ENCODE measurements at places on chromosomes 6 and 20.

- no peak for DNase-seq
Observed at GRCh38 chr6:136772685-136773472, 19.4 kb downstream of the MAP3K5 start.

DNA sequence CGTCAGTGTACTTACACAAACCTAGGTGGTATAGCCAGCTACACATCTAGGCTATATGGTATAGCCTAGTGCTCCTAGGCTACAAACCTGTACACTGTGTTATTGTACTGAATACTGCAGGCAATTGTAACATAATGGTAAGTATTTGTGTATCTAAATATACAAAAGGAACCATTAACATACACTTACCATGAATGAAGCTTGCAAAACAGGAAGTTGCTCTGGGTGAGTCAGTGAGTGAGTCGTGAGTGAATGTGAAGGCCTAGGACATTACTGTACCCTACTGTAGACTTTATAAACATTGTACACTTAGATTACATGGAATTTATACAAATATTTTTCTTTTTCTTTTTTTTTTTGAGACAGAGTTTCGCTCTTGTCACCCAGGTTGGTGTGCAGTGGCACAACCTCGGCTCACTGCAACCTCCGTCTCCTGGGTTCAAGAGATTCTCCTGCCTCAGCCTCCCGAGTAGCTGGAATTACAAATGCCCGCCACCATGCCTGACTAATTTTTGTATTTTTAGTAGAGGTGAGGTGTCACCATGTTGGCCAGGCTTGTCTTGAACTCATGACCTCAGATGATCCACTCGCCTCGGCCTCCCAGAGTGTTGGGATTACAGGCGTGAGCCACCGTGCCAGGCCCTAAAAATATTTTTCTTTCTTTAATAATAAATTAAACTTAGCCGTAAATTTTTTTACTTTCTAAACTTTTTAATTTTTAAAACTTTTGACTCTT is 15.4 kb upstream of the KIAA1755 start:
- DNase-seq, result no peak

- no peak for DNase-seq
Observed at GRCh38 chr20:49475292-49476015, 7.0 kb downstream of the KCNB1 start.

- no peak for DNase-seq
Observed at GRCh38 chr6:81766482-81767069, 14.1 kb upstream of the TENT5A start.

GRCh38 chr20:1509237-1509636 is 18.0 kb upstream of the SIRPB2 start:
- DNase-seq, result peak; percentile 33

- DNase-seq, result no peak
Observed at GRCh38 chr20:7859356-7859802, 80.9 kb downstream of the HAO1 start.

DNA sequence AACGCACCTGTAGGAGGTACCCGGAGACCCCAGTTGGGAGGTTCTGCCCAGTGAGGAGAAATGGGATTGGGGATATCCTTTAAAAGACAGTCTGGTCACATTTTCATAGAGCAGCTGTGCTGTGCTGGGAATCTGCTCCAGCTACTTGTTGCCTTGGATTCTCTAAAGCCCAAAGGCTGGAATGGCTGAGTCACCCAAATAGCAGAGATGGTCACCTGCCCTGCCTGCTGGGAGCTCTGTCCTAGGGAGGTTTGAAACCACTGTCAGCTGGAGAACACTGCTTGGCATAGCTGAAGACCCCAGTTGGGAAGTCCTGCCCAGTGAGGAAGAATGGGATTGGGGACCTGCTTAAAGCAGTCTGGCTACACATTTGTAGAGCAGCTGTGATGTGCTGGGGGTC is 34.8 kb upstream of the TFB1M start:
- DNase-seq, result no peak

- DNase-seq, result peak; percentile 42
Observed at GRCh38 chr6:119077643-119078375, 655 bp downstream of the FAM184A start.

DNA sequence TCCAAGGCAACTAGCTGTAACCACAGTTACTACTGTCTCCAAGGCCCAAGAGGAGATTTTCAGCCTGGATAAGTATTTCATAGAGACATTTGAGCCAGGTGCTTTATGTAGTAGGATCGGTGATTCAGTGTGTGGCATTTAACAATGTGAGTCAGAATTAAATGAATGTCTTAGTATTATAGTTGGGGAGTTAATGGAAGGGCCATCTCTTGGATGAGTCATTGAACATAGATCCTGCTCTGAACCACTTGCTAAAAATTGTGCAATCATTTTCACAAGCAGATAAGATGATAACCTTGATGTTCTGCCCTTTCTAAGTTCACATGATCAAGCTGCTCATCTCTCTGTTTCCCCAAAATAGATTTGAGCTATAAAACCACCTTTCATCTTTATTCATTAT is 668.9 kb upstream of the CITED2 start:
- DNase-seq, result peak; percentile 3

DNA sequence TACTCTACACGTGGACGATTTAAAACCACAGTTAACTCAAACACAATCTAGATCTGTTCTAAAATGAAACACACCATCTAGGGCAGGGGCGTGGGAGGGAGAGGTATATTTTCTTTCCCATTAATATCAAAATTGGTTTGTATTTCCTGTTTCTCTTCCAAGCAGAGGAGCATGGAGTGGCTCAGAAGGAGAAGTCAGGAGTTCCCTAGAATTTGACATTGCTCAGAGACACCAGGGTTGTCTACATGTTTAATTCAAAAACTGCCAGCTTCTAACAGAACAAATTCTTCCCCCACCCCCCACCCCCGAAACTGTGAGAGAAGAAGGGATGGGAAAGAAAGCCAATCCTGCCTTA is 2.3 kb downstream of the PREX1 start:
- no peak for DNase-seq

DNA sequence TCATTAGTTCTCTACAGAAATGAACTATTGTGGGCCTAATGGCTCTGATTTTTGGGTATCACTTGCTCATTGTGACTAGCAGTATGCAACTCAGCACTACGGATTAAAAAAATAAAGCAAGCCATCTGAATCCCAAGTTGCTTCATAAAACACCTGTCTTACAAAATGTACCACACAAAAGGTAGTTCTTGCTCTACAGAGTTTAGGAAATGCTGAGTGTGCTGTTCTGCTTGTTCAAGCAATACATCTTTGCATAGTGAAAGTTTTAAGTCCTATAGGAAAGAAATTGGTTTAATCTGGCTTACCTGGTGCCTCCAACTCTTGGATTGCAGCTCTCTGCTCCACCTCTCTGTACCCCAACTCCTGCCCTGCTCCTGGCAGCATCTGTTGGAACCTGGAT is 266.7 kb upstream of the AGPAT4 start:
- no peak for DNase-seq

GRCh38 chr20:5070570-5070969 is 49.2 kb downstream of the PCNA start:
- no peak for DNase-seq

DNA sequence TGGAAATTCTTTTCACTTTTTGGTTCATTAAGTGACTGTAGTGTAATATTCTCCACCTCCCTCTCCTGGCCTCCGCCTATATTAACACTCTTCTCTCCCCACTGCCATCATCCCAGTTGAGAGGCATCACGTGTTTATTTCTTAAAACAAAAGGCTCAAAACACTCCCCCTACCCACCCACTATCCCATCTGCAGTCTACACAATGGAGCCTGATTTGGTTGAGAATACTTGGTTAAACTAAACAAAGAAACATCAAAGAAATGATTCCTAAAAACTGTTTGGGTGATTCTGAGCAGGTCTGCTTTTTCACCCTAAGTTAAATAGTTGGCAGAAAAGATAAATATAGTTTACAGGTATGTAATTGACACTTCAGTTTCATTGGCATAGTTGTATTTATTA is 5.9 kb downstream of the TFAP2B start:
- no peak for DNase-seq

- no peak for DNase-seq
Observed at GRCh38 chr6:85118233-85118632, 331.6 kb upstream of the NT5E start.

GRCh38 chr20:48294196-48294595 is 508.9 kb upstream of the SULF2 start:
- no peak for DNase-seq

DNA sequence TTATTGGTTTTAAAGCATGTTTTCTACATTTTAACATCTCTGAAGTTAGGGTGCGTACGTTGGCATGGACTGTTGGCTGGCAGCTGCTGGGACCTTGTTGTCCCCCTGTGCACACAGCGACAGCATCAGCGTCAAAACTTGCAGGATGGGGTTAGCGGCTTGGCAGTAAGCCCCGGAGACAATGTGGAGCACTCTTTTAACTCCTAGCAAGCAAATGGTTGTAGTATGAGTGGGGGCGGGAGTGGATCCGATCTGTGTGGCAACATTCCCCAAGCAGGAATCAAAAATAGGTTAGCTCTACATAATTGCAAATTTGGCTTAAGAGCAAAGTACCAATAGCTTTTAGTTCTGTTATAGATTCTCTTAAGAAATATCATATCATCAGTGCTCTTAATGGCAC is 70.1 kb downstream of the NRN1 start:
- no peak for DNase-seq

GRCh38 chr6:148359228-148359627 is 16.6 kb downstream of the SASH1 start:
- no peak for DNase-seq

DNA sequence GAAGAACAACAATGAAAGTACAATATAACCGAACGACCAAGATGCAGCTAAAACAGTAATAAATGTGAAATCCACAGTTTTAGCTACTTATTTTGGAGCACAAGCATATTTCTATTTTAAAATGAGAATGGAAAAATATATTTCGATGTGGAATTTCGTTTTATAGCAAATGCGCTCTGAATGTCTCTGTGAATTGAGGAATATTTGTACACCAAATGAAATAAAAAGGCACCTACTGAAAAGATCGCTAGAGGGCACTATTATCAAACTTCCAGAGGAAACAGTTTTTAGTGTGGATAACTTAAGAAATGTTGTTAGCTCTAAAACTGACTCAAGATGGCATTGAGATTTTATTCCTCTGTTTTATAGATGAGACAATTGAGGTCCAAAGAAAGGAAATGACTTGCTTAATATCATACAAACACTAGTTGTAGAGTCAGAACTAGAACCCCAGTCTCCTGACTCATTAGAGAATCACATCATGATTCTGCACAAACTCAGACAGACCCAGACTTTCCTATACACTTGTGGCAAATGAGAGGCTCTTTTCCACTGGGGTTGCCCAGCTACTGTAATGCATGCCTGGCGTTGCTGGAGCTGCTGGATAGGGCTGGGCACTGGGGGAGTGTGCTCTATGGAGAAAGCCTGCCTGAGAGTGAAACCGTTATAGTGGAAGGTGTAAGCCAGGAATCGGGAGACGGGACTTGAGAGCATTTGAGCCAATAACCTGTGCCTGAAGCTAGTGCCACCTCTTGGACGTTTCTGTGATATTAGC is 51.9 kb downstream of the GCLC start:
- DNase-seq, result peak; percentile 70

- no peak for DNase-seq
Observed at GRCh38 chr6:6614983-6615349, 26.4 kb downstream of the LY86 start.

- no peak for DNase-seq
Observed at GRCh38 chr6:140253096-140253495, 878.6 kb upstream of the CITED2 start.

DNA sequence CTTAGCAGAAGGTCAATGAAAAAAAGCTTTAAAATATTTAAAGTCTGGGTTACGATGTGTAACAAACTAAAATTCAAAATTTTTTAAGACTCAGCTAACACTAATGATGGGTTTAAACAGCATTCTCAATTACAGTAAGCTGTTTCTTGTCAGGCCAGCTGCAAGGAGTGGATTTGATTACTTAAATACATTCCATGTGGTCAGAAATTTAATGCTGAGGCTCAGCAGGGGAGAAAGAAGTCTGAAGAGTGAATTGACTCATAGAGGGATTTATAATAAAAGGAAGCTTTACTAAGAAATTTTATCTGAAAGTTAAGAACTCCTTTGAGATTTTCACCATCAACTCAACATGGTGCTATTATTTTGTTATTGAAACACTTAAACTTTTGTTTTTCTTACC is 398.6 kb downstream of the KHDRBS2 start:
- DNase-seq, result no peak

- DNase-seq, result no peak
Observed at GRCh38 chr6:3119040-3119723, 671 bp downstream of the BPHL start.

GRCh38 chr6:139448051-139448649 is 73.7 kb upstream of the CITED2 start:
- DNase-seq, result no peak

GRCh38 chr20:48761023-48761785 is 66.6 kb downstream of the PREX1 start:
- peak; percentile 71 for DNase-seq

DNA sequence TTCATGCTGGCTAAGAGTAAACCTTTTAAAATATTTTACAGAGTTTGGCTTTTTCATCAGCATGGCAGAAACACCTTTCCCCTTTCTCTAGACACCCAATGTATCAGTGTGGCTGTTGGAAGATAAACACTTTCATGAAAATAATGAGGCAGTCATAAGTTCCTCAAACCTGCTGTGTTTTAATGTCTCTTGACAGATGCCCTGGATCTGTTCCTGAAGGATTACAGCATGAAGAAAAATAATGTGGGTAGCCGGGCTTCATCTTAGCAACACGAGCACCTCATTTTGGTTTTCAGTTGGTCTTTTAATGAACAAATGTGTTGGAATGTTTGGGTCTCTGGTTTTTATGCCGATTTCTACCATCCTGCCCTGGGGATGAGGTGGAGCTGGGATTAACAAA is 45.5 kb upstream of the UNC93A start:
- no peak for DNase-seq

- DNase-seq, result no peak
Observed at GRCh38 chr20:38973645-38974044, 11.5 kb downstream of the DHX35 start.

DNA sequence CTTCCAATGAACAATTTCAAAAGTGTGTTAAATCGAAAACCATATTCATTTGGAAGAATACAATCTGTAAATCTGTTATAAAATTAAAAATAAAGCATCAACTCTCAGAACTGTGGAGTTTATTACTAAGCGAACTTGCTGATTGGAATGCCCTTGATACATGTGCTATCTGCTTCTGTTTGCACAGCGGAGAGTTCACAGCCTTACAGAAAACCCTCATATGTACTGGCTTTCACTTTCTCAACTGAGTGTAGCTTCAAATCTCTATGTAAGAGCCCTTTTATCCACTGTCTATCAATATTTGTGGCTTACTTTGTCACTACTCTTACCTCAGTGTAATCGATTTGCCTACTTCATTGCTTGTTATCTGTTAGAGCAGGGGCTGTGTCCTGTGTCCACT is 447.4 kb downstream of the C6orf118 start:
- no peak for DNase-seq

- DNase-seq, result no peak
Observed at GRCh38 chr6:123189816-123190215, 193.8 kb downstream of the CLVS2 start.
